ENCODE measurements at places on chromosomes 3 and 15.

DNA sequence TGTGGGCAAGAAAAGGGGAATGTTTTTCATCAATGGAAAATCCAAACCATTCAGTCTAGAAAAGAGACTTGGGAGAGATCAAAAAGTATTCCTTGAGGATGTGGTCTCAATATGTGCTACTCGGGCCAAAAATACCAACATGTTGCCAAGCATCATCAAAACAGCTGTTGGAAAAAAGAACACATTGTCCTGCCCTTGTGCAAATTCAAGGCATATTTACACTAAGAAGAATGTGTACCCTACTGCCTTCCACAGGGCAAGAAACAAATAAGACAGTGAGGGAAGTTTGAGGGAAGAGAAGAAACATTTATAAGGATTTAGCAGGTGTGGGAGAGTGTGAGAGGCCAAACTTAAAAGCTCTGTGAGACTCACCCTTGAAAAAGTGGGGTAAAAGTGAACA lies 252.1 kb downstream of the NTRK3 start:
- DNase-seq = no peak

GRCh38 chr3:154921351-154921750 lies 158.8 kb upstream of the MME start:
- no peak for DNase-seq

DNA sequence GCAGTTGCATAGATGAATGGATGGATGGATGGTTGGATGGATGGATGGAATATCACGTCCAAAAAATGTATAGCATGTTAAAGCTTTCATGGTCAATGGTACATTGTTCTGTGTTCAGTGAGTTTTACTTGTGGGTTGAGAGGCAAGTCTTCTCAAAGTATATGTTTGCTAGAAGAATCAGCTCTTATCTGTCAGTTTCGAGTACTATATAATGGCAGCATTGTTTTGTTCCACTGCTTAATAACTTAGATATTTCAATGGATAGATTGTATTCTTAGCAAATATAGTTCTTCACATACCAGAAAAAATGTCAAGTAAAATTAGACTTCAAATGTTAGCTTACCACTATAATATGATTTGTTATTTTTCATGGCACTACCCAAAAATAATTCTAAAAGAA lies 100.9 kb upstream of the CDIN1 start:
- no peak for DNase-seq

GRCh38 chr3:115693868-115694267 lies 70.6 kb downstream of the GAP43 start:
- no peak for DNase-seq

DNA sequence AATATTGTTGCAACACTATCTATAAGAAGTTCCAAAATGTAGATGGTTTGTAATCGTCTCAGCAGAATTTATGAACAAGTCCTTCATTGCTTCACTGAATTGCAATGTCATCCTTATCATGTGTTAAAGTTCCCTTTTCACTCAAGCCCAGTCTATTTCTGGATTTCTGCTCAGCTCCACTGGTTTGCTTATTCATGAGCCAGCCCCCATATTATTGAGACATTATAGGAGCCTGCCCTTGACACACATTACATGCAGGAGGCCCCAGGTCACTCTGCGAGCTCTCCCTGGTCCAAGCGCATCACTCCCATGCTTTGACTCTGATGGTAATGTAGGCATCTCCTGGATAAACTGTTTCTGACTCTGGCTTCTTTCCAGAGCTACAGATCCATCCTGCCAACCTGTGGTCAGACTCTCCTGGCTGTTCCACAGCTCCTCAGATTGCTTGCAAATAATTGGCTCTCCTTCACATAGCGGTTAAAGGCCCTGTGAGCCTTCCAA lies 56.9 kb downstream of the ABTB1 start:
- DNase-seq = no peak

GRCh38 chr3:46701181-46701939 lies at the start of gene TMIE:
Gene TMIE (plus strand): TSS chr3:46701392. CDS start chr3:46701488, 96 bp downstream.
- no peak for DNase-seq

DNA sequence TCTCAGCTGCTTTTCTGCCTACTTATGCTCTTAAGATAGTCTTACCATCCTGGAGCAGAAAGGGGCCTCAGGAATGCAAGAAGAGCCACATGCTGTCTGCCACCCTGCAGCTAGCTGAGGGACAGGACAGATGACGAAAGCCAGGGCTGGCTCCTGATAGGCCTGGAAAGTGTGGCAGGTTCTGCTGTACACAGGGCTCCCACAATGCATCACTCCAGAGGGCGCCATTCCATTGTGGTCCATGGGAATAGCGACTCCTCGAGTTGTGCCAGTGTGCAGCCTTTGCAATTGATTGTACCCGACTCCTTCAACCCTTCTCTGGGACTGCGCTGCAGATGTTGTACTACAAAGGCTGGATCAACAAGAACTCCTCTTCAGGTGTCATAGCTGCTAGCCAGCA lies 11.2 kb downstream of the ACAN start:
- no peak for DNase-seq

GRCh38 chr3:127197300-127198189 lies 4.6 kb downstream of the PRR23E start:
- no peak for DNase-seq

- no peak for DNase-seq
Observed at GRCh38 chr3:165642761-165643420, 194.3 kb downstream of the BCHE start.

DNA sequence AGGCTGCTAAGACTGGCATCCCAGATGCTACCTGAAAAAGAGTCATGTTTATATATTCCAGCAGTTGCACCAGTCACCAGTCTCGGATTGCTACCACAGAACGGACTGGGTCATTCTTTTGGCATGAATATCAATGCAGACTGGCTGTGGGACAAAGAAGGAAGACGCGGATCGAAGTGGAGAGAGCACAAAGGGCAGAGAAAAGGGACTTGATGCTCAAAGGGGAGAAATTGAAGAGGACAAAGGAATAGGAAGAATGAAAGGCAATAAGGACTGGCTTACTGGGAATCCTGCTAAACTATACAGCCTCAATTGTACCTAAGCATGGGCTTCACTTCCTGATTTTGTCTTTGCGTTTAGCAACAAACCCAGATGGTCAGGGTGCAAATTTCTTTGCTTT lies 15.3 kb upstream of the DIS3L start:
- DNase-seq = no peak

DNA sequence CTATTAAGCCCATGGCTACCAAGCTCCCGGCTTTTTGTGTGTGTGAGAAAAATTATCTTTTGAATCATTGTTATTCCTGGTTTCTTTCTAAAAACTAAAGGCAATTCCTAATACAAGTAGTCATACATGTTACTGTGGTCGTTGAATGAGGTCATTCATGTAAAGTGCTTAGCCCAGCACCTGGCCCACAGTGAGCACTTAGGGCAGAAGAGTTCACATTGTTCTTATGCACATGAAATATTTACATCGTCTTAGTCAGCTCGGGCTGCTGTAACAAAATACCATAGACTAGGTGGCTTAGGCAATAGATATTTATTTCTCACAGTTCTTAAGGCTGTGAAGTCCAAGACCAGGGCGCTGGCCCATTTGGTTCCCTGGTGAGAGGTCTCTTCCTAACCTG lies 216.1 kb downstream of the SHQ1 start:
- no peak for DNase-seq

DNA sequence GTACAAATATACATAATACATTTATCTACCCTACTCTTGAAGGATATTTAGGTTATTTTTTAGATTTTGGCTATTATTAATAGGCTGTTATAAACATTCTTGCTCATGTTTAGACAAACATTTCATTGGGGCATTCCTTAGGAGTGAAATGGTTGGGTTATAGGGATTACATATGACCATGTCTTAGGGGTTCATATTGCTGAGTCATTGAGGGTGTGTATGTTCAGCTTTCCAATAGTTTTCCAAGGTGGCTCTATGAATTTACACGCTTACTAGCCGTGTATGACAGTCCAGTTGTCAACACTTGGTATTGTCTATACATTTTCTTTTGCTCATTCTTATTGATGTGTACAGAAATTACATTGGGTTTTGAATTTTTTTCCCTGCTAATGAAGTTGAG lies 125.8 kb downstream of the OXSM start:
- no peak for DNase-seq

- no peak for DNase-seq
Observed at GRCh38 chr3:125214738-125215137, 2.2 kb upstream of the SLC12A8 start.

DNA sequence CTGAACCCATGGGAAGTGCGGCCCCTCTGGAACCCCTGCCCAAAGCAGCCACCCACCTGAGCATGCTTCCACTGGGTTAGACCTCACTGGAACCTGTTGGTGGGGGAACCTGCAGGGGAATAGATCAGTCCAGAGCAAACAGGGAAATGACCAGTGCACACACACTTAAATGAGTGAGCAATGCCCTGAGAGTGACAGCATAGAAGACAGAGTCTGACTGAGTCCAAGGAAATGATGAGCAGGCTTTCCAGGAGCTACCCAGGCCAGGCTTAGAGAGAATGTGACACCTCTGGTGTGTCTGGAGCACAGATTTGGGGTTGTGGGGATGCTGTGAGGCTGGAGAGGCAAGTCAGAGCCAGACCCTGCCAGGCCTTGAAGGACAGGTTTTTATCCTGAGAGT lies 28.5 kb downstream of the PLA1A start:
- DNase-seq = no peak

DNA sequence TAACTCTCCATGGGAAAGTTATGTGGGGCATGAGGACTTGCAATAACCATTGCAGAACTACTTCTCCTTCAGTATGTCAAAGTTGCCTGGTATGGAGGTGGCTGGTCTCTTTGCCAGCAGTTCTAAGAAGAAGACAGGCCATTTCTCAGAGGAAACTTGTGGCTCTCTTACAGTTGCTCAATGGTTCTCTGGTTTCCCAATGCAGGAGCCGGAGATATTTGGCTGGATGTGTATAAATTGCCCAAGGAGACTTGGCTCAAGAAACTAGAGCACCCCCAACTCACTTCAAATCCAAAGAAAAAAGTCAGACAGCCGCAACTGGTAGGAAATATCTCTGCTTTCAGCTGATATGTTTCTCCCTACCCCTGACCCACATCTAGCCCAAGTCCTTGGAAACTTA lies 24.2 kb downstream of the WDR93 start:
- no peak for DNase-seq

DNA sequence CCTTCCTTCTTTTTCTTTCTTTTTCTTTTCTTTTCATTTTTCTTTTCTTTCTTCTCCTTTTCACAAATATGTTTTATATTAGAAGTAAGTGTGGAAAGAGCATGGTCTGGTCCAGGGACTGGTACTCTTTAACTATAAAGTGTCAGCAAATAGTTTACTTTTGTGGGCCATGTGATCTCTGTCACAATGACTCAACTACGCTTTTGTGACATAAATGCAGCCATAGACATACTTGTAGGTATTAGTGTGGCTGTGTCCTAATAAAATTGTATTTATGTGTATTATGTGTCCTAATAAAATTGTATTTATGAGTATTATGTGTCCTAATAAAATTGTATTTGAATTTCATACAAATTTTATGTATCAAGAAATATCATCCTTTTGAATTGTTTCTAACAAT lies 749.1 kb upstream of the ARPP21 start:
- no peak for DNase-seq

DNA sequence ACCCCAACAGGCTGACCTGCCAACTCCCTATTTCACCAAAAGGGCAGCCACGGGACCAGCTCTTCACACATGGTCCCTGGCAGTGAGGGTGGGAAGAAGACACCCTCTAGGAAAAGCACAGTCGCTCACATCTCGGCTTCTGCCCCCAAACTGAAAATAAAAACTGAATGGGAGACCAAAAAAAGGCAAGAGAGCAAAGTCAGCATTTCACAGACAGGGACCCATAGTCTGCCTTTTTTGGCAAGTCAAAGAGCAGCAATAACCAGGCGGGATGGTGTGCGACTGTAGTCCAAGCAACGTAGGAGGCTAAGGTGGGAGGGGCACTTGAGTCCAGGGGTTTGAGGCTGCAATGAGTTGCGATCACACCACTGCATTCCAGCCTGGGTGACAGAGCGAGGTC lies 154.1 kb downstream of the ADAMTS17 start:
- no peak for DNase-seq

- DNase-seq = peak; percentile 56
Observed at GRCh38 chr3:196941729-196942225, 551 bp downstream of the NCBP2 start.

DNA sequence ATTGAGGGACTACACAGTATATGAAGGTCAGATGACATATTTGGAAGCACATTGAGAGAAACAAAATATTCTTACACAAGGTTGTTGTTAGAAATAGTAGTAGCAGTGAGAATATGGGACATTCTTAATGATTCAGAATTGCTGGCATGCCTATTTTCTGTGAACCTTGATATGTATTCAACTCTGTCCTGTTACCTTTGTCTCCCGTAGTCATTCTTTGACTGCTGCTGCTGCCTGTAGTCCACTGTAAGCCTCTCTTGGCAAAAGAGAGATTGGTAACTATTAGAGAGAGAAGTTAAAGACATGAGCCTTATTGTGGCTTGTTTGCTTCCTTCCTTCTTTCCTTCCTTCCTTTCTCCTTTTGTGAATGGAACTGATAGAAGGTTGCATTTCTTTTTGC lies 64.5 kb downstream of the TCF12 start:
- DNase-seq = no peak

DNA sequence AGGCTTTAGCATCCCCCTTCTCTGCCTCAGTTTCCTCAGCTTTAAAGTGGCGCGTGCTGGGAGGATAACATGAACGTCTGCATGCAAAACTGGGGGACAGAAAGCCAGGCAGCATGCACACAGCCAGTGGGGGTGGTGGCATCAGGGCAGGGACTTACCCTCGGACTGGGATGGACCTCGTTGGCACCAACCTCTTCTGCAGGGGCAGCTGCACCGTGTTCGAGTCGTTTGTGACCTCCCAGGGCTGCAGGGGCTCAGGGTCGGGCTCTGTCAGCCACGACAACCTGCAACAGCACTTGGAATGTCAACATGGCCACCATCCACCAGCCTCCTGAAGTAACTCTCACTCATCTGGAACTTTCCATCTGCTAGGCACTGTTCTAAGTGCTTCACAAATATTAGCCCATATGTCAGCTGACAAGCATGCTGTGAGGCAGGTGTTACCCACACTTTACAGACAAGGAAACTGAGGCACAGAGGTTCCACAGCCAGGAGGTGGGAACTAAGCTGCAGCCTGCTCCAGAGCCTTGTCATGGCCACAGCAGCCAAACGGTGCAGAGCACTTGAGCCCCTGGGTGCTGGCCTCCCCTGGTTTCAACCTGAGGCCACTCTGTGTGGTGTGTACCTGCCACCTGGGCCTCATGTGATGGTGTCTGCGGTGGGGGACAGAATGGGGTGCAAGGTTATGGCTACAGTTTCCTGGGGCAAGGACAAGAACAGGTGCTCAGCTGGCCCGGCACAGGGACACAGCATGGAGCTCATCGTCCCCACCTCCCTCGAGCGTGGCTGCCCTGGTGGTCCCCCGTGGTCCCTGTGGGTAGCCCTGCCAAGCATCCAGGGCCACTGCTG lies 6.7 kb downstream of the C3orf22 start:
- no peak for DNase-seq

DNA sequence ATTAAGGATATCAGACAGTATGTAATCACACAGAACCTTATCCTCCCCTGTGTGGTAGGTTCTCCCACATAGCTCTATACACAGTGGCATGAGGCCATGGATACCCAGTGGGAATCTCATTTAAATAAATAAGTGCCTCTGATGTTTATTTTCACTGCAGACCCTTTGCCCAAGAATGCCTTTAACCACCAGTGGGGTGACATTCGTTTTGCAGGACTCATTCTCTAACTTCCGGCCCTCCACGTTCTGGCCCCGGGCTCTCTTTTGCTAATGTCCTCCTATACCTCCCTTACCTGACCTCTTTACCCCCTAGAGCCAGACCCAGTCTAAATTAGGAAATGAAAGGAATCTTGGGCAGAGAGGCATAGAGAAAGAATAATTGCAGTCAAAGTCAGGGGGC lies 8.3 kb downstream of the CCDC80 start:
- no peak for DNase-seq
